ENCODE measurements at places on chromosomes 1 and 21. TPM values are rescaled to one million over a fixed set of nuclear protein-coding genes. Genes with fewer than 3 reads are reported as not detected.

FOXD3 gene
- not detected for total RNA-seq

CDC42 gene
- 350 TPM for total RNA-seq

IL12RB2 gene
- 108 TPM for total RNA-seq

VWA1 gene
- total RNA-seq = 4.7 TPM

CENPF gene
- 77.1 TPM for total RNA-seq

TMEM50B gene
- total RNA-seq = 18.7 TPM

PTPN7 gene
- 398 TPM for total RNA-seq

ELF3 gene
- 0.62 TPM for total RNA-seq

ST6GALNAC5 gene
- not detected for total RNA-seq

PLEKHA6 gene
- 1.9 TPM for total RNA-seq

SAMSN1 gene
- 73.0 TPM for total RNA-seq

CDC7 gene
- 27.4 TPM for total RNA-seq

A3GALT2 gene
- not detected for total RNA-seq
